ENCODE measurements at places on chromosomes 1 and 21.

DNA sequence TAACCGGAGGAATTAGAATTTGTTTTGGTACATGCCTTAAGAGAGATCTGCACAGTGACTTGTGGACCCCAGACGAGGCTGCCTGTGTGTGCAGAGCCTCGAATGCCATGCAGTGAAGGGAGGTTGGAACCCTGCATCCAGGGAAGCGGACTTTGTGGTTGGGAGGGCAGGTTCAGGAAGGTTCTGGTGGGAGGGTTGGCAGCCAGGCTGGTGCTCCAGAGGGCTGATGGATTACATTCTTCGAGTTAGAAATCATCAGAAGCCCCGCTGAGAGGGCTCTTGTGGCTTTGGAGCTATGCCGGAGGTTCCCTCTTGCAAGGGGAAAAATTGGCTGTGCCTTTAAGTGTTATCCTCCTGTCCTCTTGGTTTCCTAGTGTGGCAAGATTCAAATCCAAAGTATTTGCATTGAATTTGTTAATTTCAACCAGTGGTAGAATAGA is 21.1 kb downstream of the ROR1 start:
- no peak for DNase-seq

- DNase-seq = no peak
These were observed 73.6 kb downstream of the ROR1 start for GRCh38 chr1:63847308-63847910.

GRCh38 chr21:15084668-15085067 is 19.9 kb upstream of the NRIP1 start:
- DNase-seq = no peak

GRCh38 chr21:46322351-46323226 is 1.1 kb downstream of the C21orf58 start:
- peak; percentile 48 for DNase-seq

DNA sequence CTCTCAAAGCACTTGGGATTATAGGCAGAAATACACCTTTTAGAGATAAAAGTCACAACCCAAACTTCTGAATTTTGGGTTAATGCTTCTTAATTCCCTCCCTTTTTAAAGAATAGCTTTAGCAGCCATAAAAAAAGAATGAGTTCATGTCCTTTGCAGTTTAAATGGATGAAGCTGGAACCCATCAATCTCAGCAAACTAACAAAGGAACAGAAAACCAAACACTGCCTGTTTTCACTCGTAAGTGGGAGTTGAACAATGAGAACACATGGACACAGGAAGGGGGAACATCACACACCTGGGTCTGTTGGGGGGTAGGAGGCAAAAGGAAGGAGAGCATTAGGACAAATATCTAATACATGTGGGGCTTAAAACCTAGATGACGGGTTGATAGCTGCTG is 55.8 kb downstream of the SLC27A3 start:
- DNase-seq = no peak

GRCh38 chr21:44896561-44897286 is 23.2 kb upstream of the PTTG1IP start:
- DNase-seq = no peak

DNA sequence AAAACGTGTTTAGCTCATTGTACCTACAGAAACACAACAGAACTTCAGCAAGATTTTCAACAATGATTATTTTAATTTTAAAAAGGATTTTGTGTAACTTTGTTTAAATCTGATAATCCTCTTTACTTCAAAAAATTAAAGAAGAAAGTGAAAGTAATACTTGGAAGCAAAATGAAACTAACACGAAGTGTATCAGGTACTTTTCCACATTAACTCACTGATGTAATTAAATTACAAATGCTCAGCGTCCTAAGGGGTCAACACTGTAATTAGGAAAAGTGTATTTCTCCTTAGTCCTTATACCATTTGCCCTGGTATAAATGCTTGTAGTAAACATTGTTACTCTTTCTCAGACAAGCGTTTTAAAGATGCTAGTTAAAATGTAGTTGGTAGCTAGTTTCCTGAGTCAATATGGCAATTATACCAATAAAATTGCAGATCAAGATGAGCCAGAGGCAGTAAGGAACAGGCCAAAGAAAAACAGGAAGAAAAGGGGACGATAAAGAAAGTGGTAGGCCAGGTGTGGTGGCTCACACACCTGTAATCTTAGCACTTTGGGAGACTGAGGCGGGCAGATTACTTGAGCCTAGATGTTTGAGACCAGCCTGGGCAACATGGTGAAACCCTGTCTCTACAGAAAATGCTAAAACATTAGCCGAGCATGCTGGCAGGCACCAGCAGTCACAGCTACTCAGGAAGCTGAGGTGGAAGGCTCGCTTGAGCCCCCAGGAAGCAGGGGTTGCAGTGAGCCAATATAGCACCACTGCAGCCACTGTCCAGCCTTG is 553.0 kb downstream of the SMYD3 start:
- DNase-seq = no peak

- DNase-seq = no peak
These were observed 338.3 kb downstream of the SIPA1L2 start for GRCh38 chr1:232291681-232292080.

- no peak for DNase-seq
These were observed 6.4 kb downstream of the NES start for GRCh38 chr1:156670791-156671190.

- DNase-seq = no peak
These were observed 138.2 kb downstream of the COP1 start for GRCh38 chr1:176068901-176069300.

- DNase-seq = peak; percentile 78
These were observed 24.8 kb upstream of the ITPKB start for GRCh38 chr1:226763905-226764264.

GRCh38 chr21:41695513-41695912 is 71.3 kb downstream of the RIPK4 start:
- no peak for DNase-seq

DNA sequence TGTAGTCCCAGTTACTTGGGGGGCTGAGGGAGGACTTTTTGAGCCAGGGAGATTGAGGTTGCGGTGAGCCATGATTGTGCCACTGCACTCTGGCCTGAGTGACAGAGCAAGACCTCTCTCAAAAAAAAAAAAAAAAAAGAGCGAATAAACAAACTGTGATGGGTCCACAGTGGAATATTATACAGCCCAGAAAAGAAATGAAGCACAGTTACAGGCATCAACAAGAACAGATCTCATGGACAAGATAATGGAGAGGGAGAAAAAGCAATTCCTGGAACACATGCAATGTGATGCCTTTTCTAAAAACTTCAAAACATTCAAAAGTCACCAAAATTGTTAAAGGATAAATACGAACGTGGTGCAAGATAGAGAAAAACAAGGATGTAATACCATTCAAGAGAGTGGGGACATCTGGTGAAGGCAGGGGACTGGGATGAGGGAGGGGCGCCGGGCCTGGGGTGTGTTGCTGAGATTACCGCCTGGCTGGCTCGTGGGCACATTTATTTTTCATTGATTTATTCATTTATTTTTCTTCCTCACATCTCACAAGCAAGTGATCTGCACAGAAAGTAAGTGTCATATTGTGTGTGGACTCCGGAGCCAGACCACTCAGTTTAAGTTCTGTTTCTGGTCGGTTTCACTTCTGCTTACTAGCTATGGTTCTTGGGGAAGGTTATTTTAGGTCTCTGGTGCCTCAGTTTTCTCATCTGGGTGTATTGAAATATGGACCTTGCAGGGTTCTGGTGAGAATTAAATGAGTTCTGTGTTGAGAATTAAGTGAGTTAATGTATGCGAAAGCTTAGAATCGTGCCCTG is 30.1 kb downstream of the ABCG1 start:
- no peak for DNase-seq

DNA sequence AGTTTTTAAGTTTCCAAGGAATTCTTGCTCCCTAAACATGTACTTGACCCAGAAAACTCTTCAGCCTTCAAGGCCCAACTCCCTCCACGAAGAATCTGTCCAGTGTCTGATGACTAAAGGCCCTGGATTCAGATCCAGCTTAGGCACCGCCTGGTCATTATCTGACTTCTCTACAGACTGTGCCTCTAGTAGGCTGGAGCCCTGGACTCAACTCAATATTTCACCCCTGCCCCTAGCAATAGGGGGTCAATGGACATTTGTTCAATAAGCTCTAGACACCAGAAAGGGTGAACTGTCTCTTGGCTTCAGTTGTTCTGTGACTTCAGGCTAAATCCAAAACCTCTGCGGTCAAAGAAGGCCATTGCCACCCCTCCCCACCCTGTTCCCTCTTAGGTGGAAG is 34.5 kb downstream of the NUAK2 start:
- DNase-seq = no peak

GRCh38 chr21:38470755-38471154 is 27.5 kb downstream of the ERG start:
- DNase-seq = peak; percentile 42

DNA sequence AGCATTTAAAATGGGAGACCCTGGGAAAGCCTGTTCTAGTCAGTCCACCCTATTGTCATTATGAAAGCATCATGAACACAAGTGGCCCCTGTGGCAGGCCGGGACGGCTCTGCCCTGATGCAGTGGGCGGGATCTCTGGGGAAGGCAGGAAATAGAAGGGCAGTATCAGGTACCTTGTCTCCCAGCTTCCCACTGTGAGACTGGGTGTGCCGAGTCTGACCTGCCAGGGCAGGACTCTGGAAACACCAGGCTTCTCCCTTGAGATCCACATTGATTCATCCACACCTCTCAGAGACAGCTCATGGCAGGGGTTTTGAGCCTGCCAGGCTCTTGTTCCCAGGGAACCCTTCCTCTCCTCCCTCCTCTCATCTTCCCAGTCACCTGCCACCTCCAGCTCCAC is 24.5 kb upstream of the GNPAT start:
- DNase-seq = no peak

GRCh38 chr1:171367436-171367835 is 53.5 kb downstream of the FMO4 start:
- no peak for DNase-seq

GRCh38 chr1:64082459-64082858 is 121.0 kb upstream of the UBE2U start:
- DNase-seq = peak; percentile 64

DNA sequence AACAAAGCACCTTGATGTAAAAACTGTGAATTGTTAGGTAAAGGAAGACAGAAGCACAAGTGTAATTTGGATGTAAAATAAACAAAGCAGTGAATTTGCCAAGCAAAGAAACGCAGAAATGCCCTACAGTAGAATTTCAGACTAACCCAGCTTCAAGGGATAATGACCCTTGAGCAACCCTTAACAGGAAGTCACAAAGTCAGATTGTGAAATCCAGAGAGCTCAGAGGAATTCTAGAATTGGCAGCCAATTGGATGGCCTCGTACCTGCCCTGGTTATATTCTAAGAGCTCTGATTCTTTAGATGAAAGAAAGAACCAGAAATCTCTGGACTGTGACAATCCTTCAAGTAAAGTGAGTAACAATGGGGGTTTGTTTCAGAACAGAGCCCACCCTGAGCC is 152.7 kb upstream of the CHRM3 start:
- DNase-seq = no peak

DNA sequence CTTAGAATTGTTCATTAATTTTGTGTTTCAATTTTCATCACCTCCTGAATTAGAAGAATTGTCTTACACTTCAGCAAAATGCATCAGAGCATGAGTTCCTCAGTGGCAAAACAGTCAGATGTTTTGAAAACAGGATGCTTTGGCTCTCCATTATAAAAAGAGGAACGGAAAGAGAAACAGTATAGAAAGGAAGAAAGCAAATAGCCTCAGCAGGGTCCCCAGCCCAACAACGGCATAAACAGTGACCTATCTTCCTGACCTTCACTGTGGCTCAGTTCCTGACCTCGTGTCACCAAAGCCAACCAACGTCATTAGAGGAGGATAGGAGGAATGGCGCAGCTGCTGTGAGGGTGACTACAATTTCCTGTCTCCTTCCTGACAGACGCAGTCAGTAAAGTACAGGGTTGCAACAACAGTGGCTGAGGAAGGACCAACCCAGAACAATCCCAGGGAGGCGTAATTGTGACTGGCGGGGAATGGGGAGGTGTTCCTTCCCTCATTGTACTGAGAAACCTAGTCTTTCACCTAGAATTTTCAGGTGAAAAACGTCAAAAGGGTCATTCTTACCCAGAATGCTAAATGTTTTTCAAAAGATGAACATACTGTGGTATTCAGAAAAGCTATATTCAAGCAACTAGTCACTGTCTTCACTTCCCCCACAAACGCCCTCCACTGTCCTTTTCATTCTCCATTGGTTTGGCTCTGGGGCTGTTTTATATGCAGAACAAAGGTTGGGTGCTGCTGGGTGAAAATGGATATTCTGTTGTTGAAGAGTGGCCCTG is 197.9 kb upstream of the SGIP1 start:
- no peak for DNase-seq

- DNase-seq = no peak
These were observed 194.6 kb upstream of the RRP15 start for GRCh38 chr1:218090459-218090858.

GRCh38 chr1:234604495-234605398 is 5.2 kb downstream of the IRF2BP2 start:
- DNase-seq = no peak

DNA sequence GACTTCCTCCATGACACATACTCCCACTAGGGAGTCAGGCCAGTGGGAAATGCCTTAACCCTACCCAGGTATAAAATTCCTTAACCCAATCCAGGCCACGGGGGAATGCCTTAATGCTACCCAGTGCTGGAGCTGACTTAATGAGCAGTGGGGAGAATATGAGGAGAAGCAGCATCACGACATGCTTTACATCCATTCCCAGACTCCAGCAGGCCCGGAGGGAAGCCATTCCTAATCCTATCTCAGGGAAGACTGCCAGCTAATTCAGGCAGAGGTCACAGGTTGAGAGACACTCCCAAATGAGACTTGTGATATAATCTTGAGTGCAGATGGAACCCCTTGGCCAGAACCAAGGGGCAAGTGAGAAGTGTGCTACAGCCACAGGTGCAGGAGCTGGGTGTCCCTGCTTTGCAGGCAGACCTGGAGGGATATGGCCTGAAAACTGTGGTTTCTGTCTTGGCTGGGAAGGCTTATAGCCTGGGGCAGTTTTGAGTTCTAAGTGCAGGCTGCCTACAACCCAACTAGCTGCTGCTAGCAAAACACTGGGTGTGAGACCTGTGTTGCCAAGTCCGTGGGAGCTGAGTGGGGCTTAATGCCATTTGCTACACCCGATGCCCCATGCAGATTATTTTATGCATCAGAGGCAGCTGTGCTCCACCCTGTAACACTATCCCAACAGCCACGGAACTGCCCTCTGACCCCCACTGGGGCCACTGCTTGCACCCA is 45.1 kb upstream of the GUCA2A start:
- no peak for DNase-seq

All from AG08395 (cell line).